ENCODE measurements at places on chromosomes 11 and 22.

GRCh38 chr22:43288807-43289420, 54.3 kb downstream of the SCUBE1 start:
- no peak for DNase-seq

GRCh38 chr11:22768281-22768680, 61.3 kb downstream of the SVIP start:
- DNase-seq: no peak

DNA sequence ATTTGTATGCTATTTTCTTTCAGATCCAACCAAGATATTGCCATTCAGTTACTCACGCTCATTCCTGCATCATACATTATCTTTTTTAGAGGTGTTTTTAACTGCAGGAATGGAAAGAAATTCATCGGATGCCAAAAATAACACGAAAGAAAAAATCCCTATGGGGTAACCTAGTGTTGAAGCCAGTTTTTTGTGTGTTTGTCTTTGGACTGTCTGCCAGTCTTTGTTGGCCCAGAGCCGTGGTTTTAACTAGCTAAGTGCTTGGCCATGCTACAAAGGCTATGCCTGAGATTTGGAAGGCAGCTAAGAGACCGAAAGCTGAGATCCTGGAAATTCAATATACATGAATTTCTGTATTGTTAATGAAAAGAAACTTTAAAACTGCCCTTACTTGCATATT, 309.8 kb upstream of the CNTN5 start:
- no peak for DNase-seq

DNA sequence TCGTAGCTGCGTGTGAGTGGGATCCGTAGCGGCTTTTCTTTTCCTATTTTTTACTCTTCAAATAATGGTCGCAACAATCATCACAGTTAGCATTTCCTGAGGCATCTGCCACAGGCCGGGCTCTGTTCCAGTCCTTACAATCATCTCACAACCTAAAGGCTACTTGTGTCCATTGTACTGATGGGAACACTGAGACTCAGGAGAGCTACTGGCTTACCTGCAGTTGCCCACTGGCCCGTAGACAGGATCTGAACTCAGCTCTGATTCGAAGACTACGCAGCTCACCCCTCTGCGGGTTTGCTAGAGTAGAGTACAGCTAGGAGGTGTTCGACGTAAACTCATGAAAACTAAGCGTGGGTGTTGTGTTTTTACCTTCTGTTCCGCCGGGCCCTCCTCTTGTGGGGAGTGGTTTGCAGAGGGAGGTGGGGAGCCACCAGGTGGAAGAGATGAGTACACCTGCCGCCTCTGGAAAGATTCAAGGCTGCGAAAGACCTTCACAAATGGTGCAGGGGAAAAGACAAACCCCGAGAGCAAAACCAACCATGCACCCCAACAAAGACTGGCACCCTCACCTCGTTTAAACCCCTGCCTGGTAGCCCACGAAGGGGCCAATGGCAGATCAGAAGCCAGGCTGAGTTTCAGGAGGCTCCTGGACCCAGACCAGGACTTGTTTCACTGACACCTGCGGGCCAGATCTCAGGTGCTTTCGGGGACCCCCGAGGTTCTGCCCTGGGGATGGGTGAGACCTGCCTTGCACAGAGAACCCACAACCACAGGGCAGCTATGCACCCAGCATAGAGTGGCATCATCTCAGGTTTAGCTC, 18.3 kb upstream of the RFPL3 start:
- DNase-seq: no peak

- DNase-seq: no peak
These were observed 9.4 kb downstream of the EHD1 start for GRCh38 chr11:64868904-64869570.

DNA sequence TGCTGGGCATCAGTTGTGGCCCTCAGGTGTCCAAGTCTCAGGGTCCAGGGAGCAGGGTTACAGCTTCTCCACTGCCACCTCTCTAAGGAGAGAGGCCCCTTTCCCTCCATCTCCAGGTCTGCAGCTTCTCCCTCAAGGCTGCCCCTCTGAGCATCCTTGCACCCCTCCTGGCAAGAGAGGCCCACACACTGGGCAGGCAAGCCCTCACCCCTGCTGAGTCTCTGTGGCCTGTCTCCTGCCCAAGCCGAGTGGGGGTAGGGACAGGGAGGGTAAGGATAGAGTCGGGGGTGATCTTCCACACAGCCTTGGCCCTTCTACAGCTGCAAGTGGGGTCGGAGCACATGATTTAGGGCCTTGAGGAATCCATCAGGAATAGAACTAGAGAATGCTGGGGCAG, 76.6 kb downstream of the ST3GAL4 start:
- no peak for DNase-seq

DNA sequence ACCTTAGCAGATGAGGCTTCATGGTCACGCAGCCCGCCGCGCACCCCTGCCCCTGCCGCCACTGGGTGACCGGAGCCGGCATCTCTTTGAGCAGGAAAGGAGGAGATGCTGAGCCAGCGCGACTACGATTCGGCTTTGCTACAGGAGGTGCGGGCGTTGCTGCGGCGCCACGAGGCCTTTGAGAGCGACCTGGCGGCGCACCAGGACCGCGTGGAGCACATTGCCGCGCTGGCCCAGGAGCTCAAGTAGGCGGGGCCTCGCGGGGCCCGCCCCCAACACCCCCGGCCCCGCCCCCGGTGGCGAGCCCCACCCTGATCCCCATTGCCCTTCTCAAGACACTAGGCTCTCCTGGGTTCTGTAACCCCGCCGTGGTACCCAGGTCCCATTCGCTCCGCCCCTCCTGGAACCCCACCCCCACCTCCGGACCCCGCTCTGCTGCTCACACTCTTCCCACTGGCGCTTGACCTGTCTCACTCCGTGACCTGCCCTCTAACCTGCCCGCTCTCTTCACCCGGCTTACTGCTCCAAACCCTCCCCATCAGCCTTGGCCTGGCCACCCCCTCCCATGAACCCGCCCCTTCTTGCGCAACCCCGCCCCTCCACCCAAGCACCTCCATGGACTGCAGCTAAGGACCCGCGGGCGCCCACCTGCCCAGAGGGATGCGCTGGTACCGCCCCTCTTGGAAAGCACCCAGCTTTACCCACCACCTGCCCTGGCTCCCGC, 9.1 kb downstream of the CTSF start:
- DNase-seq: no peak

- no peak for DNase-seq
These were observed 21.5 kb downstream of the PLEKHB1 start for GRCh38 chr11:73667891-73668290.

- no peak for DNase-seq
These were observed 22.8 kb upstream of the RASSF10 start for GRCh38 chr11:12986194-12986898.
